ENCODE measurements at places on chromosomes 6 and 20. TPM values are rescaled to one million over a fixed set of nuclear protein-coding genes. Genes with fewer than 3 reads are reported as not detected.

The ASIP gene
- total RNA-seq: not detected

The DUSP15 gene
- total RNA-seq: not detected

The IL20RA gene
- 2.0 TPM for total RNA-seq

The FAM83C gene
- total RNA-seq: 1.0 TPM

The CDH4 gene
- total RNA-seq: 2.2 TPM

The TPX2 gene
- total RNA-seq: 95.4 TPM

The RCAN2 gene
- 0.23 TPM for total RNA-seq

The SLC26A8 gene
- not detected for total RNA-seq

The TCP11 gene
- total RNA-seq: not detected

The TMC2 gene
- not detected for total RNA-seq

The SYNDIG1 gene
- total RNA-seq: 5.9 TPM

The TRIM15 gene
- not detected for total RNA-seq

The RSPH4A gene
- total RNA-seq: 0.16 TPM

The ERVFRD-1 gene
- not detected for total RNA-seq

The RAB44 gene
- total RNA-seq: not detected

The CASS4 gene
- total RNA-seq: not detected
